HCEC 1CT (cell line): ENCODE measurements at places on chromosomes 7 and 10.

DNA sequence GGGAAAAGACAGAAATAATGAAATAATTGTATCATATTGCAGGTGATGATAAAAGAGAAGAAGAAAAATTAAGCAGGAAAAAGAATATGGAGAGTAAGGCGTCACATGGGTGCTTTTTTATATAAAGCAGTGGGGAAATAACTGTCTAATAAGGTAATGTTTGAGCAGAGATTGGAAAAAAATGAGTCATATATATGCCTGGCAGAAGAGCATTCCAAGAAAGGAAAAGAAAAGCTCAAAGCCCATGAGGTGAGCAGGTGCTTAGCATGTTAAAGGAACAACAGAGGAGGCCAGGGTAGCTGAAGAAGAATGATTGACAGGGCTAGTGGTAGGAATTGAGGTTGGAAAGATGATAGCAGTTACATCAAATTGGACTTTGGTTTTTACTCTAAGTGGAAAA is 739.5 kb downstream of the SORCS1 start:
- DNase-seq = peak; percentile 85

DNA sequence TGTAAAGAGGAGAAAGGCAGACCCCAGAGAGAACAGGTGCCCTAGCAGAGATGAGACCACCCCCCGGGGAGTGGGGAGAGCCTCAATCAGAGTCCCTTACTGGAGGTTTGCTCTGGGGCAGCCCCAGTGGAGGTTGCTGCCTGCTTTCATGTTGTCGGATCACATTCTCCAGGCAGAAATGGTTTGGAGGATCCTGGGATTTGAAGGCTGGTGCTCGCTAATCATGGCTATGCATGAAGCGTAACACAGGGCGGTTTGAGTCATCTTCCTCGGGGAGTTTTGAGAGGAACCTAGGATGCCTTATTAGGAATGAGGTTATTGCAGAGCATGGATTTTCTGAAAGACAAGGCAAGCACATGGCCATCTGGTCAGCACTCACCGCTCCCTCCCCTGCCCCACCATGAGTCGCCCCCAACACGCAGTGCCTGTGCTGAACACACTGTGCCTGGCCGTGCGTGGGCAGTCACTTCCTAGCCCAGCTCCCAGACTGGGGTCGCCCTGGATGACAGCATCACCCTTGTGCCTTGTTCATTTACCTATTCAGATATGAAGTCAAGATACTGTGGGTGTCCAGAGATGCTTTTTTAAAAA is 319.9 kb downstream of the DPP6 start:
- no peak for DNase-seq

DNA sequence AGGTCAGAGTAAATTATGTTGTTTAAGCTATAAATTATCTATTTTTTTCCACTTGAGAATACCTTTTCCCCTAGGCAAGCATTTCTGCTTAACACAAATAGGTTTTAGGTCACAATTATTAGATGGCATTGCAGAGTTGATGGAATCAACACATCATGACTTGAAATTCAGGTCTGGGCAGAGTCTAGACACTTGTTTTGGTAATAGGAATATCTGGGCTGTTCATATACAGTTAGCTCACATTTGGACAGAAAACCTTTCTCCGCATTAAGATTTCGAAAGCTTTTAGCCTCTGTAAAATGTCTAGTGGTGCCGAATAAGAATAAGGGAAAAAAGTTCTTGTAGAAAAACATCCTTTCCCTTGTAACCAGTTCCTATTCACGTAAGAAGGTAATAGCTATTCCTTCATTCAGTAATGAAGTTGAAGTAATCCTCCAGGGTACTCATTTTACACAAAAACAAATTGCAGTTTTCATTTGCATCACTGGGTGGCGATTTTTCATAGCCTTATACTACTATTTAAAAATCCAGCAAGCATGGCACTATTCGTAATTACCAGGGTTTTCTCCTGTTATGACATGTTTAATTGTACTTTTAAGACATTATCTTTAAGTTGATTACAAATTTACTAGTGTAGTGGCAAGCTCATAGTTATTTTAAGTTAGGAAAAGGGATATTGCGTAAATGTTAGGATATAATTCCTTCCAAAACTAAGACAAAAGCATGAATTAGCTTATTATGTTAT is 37.0 kb downstream of the RPA3 start:
- peak; percentile 63 for DNase-seq

DNA sequence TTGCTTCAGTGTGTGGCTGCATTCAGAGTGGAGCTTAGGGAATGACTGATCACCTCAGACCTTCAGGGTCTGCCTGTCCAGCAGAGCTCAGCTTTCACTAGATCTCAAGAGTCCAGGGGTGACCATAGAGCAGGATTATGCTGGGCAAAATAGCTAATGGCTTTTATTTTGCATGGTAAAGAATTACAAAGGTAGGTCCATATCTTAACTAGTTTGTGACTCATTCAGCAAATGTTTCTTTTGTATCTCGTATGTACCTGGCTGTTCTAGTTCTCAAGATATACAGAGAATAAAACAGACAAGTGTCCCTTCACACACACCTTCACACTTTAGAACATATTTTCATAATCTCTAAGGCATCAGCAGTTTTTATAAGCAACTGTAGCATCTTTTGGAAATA is 180.5 kb downstream of the DYNC1I1 start:
- no peak for DNase-seq

DNA sequence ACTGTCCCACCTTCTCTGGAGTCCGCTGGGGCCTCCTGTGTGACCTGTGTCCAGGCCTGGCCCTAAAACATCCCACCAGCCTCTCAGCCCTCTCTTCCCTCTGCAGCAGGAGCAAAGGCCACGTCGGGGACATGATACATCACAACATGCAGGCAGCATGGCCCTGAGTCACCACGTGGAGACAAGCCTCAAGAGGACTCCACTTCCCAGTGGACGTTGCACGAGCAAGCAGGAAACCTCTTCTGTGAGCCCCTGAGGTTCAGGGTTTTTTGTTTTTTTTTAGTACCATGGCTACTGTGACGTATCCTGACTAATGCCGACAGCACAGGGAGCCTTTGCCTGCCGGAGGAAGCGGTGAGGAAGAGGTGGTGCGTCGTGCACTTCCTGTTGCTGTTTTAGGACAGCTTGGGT is 165.9 kb downstream of the DNAJB6 start:
- DNase-seq = peak; percentile 9

- peak; percentile 93 for DNase-seq
Observed at GRCh38 chr10:110323503-110323902, 18.8 kb upstream of the SMNDC1 start.

DNA sequence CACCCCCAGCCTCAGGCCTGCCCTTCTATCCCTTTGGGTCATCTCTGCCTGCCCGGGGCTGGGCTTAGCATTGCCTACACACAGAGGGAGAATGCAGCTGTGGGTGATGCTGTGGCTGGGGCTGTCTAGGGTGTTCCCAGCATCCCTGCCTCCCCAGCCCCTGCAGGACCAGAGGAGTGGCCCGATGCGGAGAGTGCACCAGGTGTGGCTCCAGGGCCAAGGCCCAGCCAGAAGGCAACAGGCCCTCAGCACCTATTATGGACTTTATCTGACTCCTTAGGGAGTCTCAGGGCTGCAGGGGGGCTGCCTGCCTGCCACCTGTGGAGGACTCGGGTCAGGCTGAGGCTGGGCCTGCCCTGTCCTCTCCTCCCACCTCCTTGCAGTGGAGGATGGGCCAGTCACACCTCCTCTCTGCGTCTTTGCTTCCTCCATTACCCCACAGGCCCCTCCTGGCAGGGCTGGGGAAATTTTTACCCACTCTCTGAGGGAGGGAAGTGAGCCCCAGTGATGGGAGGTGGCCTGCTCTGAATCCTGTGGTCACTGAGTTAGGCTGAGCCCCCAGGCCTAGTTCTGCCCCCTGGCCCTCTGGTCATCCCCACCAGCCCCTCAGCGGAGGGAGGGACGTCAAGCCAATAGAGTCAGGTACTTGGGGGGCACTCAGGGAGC is 92.9 kb upstream of the PCBD1 start:
- no peak for DNase-seq

GRCh38 chr10:11358011-11358410 is 253.4 kb downstream of the USP6NL start:
- no peak for DNase-seq

- no peak for DNase-seq
Observed at GRCh38 chr7:141452911-141453310, 98.3 kb upstream of the AGK start.

DNA sequence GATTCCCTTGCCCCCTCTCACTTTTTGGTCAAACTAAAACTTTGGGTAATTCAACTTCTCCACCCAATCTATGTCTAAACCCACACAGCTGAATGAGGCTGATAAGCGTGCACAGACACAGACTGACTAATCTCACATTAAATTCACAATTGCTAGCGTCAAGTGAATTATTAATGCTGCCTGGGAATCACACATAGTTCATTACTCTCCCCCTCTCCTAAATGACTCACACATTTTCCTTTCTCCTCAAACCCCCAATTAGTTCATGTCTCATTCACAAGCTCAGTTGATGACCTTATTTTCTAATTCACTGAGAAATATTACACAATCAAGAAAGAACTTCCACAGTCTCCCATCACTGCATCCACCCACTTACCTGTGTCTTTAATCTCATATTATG is 14.5 kb downstream of the KLF14 start:
- DNase-seq = no peak

DNA sequence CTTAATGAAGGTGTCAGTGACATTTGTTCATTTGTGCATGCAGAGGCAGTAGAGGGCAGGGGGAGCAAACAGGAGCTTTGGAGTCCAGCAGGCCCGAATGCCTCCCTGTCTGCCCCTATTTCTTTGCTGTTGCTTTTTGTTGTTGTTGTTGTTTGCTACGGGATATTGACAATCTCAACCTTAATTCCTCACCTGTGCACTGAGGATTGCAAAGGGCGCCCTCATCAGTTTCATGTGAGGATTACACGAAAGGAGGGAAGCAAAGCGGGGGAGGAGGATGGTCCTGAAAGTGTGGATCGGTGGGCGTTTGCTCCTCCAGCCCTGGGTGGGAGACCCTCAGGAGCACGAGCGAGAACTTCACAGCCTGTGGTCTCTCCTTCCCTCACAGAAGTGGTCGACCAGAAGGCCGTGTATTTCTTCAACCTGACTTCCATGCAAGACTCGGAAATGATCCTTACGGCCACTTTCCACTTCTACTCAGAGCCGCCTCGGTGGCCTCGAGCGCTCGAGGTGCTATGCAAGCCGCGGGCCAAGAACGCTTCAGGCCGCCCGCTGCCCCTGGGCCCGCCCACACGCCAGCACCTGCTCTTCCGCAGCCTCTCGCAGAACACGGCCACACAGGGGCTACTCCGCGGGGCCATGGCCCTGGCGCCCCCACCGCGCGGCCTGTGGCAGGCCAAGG is 9.6 kb downstream of the GDF10 start:
- DNase-seq = no peak

GRCh38 chr7:63071396-63071795 is 927.3 kb upstream of the ZNF722 start:
- DNase-seq = no peak

DNA sequence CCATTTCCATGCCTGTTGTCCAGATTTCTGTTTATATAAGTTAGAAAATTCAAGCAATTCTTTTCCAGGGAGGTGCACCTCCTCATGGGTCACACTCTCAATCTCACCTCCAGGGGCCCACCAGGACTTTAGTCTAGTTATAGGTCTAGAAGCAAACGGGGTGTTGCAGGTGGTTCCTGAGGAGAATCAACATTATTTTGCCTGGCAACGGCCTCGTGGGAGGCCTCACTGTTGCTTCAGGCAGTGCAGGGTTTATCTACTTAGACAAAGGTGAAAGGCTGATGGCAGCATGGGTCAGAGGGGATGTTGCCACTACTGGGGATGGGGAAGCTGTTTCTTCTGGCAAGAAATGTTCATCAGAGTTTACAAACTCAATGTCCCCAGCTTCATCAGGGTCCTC is 56.7 kb upstream of the LRRC18 start:
- DNase-seq = no peak

DNA sequence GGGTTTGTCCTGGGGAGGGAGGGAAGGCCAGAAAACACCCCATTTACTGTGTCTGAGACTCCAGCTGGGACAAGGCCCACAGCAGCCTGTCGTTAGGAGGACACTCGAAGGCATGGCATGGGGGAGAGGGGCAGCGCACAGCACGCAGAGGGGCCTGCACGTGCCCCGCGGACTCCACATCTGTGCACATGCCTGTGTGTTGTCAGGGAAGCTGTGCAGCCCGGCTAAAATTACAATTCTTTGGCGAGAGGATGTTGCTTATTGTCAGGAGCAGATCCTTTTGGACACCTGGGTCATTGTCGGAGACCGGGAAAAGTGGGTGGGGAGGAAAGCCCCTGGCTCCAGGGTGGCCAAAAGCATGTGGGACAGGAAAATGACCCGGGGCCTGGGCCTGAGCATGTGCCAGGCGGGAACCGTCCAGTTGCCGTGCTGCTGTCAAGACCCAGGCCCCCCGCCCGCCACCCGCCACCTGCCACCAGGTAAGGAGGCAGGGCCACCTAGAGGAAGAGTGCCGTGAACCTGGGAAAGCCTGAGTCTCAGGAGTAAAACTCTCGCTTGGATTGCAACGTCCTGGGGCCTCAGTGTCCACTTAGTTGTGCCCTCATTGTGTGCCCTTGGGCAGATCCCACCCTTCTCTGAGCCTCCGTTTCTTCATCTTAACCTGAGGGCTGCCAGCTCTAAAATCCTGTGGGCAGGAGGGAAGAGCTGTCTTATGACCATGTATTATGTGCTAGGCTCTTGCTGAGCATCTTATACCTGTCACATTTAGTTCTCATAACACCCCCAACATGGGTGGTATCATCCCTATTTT is 7.2 kb downstream of the VSIR start:
- no peak for DNase-seq

GRCh38 chr10:74151879-74152722 is 1.1 kb downstream of the ADK start:
- DNase-seq = peak; percentile 12

- DNase-seq = no peak
Observed at GRCh38 chr10:77516575-77516974, 121.0 kb downstream of the KCNMA1 start.

- DNase-seq = no peak
Observed at GRCh38 chr10:93751832-93752231, 5.9 kb upstream of the LGI1 start.

DNA sequence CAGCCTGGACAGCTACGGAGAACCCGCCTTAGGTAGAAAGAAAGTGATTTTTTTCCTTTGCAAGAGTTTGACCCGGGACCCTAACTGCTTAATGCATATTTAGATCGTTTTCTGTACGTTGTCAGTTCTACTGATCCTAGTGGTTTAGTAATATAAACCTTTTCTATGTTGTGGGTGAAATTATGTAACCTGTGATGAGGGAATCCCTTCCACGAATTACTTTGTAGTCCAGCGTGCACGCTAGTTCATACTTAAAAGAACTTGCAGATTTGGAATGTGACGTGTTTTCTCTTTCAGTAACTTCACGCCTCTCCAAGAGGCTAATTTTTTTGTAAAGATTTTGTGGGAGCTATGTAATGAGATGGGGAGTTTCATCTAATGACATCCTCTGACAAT is 705 bp downstream of the SLF2 start:
- DNase-seq = peak; percentile 23

- no peak for DNase-seq
Observed at GRCh38 chr10:49176310-49177268, 11.6 kb downstream of the TMEM273 start.

GRCh38 chr10:78306358-78306757 is 272.7 kb downstream of the RPS24 start:
- no peak for DNase-seq
